ENCODE measurements at places on chromosomes 4 and X.

GRCh38 chr4:154485127-154485773 is 6.3 kb downstream of the DCHS2 start:
- DNase-seq = no peak

DNA sequence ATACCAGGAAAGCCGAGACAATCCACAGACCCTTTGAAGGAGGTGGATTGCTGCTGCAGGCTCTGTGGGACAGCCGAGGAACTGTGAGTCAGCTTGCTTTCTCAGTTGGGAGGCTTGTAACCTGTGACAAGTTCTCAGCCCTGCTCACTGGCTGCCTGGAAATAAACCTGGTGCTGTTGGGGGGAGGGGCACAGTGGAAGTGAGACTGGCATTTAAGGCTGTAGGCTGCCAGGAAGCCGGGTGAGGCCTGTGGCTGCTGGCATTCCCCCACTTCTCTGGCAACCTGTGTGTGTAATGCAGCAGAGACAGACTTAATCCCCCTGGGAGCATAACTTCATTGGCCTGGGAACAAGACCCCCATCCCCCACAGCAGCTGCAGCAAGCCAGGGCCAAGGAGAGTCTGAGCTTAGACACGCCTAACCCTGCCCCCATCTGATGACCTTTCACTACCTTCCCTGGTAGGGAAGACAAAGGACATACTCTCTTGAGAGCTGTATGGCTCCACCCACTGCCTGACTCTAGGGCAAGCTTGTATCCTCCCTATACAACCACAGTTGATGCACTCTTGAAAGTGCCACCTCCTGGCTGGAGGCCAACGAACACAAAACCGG is 64.1 kb downstream of the ALPK1 start:
- no peak for DNase-seq

GRCh38 chr4:82899374-82900065 is 1.0 kb upstream of the THAP9 start:
- DNase-seq = no peak

DNA sequence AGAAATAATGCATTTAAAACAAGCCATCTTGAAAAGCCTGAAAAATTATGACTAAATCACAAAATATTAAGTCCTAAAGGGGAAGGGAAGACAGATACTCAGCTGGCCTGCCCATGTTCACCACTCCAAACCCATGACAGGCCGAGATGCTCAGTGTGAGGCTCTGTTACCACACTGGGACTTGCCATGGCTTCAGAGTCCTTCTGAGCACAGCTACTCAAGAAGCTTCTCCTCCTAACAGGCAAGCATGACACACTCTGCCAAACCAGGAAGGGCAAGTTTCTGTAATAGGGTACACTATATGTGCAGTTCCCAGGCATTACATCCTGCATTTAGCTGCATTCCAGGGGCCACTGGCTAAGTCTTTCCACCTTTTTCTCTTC is 34.0 kb upstream of the CYBB start:
- no peak for DNase-seq

- DNase-seq = no peak
Observed at GRCh38 chr4:183353557-183353956, 31.3 kb upstream of the CLDN24 start.

DNA sequence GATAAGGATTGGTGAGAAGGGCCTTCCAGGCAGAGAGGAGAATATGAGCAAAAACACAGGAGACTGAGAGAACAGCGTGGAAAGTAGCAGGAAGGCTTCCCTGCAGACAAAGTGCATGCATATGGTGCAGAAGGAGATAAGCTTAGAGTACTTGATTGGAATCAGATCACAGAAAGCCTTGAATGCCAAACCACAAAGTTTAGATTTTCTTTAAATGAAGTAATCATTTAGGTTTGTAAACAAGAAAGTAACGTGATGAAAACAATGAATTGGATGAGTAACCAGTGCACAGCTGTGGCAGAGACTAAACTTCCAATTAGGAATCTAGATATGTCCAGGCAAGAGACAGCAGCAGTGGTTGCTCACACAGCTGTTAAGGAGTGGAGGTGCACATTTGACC is 83.8 kb upstream of the C1QTNF7 start:
- DNase-seq = no peak

GRCh38 chr4:89055157-89056080 is 1.6 kb downstream of the FAM13A start:
- no peak for DNase-seq

DNA sequence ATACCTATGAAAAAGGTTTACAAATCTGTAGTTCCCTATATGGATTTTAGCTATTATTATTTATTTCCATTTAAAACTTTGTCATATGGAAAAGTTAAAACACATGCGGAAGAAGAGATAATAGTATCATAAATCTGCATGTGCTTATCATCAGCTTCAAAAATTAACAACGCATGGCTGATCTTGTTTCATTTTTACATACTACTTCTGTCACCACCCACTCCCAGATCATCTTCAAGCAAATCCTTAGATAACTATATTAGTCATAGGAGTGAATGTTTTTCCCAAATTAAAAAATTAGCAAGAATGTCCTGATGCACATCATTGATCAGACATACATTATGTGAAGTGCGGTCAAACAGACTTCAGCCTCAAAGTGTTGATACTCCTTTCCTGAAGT is 24.6 kb upstream of the MOB1B start:
- DNase-seq = no peak

DNA sequence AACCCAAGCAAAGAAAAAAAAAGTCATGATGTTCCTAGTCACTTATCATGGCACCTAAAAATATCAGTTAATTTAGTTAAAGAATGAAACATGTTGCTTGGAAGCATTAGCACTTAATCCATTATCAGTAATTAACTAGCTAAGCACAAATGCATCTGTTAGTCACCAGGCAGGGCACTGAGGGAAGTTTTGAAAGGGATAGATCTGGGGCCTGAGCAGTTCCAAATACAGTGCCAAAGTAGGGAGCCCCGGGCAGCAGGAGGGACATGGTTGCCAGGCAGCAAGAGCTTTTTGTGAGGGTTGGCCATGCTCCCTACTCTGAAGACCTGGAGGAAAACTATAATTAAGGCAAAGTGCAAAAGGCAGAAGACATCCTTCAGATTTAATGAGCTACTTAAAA is 62.0 kb downstream of the PHKA1 start:
- no peak for DNase-seq

GRCh38 chr4:145709843-145710242 is 29.9 kb downstream of the C4orf51 start:
- no peak for DNase-seq

GRCh38 chrX:45592101-45592500 is 391.4 kb upstream of the DIPK2B start:
- DNase-seq = no peak

- DNase-seq = no peak
Observed at GRCh38 chr4:138796761-138797160, 218.8 kb upstream of the NOCT start.

GRCh38 chr4:141759796-141760425 is 123.5 kb downstream of the IL15 start:
- no peak for DNase-seq

All from stimulated activated CD8-positive, alpha-beta memory T cell treated with anti-CD3 and anti-CD28 coated beads, Interleukin-7, amount 100 ng/mL, for 1 hour (primary cell).